ENCODE measurements at places on chromosomes 2 and 18.
A peak's percentile ranks its signal among the peaks of the same experiment; 100 is the strongest.

- DNase-seq: peak; percentile 63
Measured at GRCh38 chr2:79887747-79888374, 375.0 kb downstream of the CTNNA2 start.

DNA sequence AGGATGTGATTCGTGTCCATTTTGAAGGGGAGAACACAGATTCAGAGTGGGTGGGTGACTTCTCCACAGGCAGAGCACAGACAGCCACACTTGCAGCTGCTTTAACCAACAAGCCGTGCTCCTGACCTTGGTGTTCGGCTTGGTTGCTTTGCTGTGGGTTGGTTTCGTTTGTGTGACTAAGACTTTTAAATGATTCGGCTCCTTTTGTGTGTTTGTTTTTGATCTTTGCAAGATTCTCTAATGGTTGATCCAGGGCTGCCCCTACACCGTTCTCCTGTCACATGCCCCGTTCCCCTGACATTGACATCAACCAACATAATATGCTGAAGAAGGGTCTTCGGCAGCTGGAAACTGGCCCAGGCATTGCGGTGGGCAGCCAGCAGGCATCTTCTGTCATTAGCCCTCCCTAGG is 95.9 kb upstream of the MBOAT2 start:
- DNase-seq: peak; percentile 80

DNA sequence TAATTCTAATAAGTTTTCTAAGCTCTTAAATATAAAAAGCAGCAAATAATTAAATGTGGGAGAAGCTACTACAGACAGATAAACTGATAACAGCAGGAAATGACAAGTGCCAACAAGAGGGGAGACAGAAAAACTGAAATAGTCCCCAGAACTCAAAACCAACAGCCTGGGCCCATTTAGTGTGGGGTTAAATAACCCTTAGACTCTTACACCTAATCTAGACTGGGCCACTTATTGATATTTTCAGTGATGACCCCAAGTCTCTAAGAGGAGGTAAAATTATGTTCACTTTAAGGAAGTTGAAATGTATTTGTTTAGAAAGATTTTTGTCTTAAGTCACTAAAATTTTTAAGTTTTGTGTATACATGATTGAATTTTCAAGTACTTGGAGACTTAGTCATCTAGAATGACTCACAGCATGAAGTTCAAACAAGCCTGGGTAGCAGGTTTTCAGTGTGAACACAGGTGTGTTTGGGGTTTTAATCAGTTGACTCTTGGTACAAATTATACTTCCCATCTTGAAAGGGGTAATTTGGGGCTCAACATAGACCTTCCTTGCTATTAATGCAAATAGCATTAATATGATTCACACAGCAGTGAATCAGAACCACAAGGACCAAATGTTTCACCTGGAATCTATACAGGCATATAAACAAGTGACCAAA is 54.9 kb upstream of the MYO3B start:
- no peak for DNase-seq

GRCh38 chr2:28588292-28588670 is 92.4 kb downstream of the PLB1 start:
- peak; percentile 33 for DNase-seq

DNA sequence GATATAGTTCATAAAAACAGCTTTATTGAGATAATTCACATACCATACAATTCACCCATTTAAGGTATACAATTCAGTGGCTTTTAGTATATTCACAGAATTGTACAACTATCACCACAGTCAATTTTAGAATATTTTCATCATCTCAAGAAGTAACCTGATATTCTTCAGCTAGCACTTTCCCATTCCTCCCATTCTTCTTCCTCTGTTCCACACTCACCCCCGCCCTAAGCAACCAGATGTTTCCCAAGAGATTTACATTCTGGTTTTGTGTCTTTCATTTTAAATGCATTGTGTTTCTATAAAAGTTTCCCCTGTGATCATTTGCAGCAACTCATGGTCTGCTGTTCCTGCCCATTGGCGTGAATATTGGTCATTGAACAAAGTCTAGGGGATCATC is 5.4 kb downstream of the GPN1 start:
- no peak for DNase-seq

GRCh38 chr18:77173275-77174030 is 40.9 kb upstream of the MBP start:
- DNase-seq: peak; percentile 83

DNA sequence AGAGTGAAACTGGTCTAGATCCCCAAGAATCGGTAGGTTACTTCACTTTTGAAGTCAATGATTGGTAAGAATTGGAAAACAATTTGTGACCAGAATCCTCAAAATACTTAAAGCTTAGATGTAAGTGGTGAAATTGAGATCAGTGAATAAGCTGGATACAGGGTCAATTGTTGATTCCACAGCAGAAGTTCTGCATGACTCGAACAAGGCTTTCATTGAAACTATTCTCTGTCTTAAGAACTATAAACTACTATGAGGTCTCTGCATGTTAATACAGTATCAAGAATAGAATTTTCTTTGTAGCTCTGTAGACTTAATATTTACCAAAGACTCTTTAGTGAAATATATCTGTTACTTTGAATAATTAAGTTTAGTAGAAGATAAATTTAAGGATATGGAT is 324.2 kb upstream of the FIGN start:
- DNase-seq: no peak

- DNase-seq: no peak
Measured at GRCh38 chr2:136242687-136243277, 124.8 kb upstream of the CXCR4 start.

- DNase-seq: no peak
Measured at GRCh38 chr2:72696559-72696958, 129.3 kb downstream of the EXOC6B start.

- DNase-seq: no peak
Measured at GRCh38 chr2:190579915-190580846, 45.7 kb upstream of the NEMP2 start.

- peak; percentile 72 for DNase-seq
Measured at GRCh38 chr2:39107156-39107555, 13.7 kb downstream of the SOS1 start.

GRCh38 chr2:38697116-38697840 is 31.4 kb downstream of the GALM start:
- no peak for DNase-seq

DNA sequence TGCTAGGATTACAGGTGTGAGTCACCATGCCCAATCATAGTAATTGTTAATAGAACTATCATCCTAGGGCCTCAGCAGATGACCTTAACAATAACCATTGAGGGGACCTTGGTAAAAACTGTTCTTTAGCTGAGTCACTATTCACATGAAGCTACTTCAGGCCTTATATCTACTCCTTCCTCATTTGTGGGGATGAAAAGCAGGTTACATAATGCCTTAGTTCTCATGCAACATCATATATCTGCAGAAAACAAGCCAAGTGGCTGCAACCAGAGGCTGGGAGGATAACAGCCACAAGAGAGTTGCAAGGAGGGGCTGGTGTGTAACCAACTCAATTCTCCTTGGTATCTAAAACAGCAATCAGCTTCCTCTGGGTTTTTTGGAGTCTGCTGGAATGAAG is 445.4 kb downstream of the NBAS start:
- no peak for DNase-seq

- no peak for DNase-seq
Measured at GRCh38 chr18:75507636-75508035, 80.1 kb upstream of the SMIM21 start.

- DNase-seq: no peak
Measured at GRCh38 chr18:78582898-78583738, 396.5 kb upstream of the SALL3 start.

DNA sequence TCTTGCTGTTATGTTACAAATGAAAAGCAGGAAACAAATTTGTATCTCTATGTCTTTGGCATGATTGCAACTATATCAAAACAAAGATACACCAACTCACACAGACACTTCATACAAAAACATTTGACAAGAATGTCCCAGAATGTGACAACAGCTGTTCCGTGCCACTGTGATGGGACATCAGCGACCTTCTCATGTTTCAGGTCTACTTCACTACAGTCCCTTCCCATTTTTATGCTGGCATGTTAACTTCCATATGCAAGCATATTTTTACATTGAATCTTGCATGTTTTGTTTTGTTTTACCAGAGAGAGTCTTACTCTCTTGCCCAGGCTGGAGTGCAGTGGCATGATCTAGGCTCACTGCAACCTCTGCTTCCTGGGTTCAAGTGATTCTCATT is 71.2 kb downstream of the STK25 start:
- DNase-seq: peak; percentile 22

DNA sequence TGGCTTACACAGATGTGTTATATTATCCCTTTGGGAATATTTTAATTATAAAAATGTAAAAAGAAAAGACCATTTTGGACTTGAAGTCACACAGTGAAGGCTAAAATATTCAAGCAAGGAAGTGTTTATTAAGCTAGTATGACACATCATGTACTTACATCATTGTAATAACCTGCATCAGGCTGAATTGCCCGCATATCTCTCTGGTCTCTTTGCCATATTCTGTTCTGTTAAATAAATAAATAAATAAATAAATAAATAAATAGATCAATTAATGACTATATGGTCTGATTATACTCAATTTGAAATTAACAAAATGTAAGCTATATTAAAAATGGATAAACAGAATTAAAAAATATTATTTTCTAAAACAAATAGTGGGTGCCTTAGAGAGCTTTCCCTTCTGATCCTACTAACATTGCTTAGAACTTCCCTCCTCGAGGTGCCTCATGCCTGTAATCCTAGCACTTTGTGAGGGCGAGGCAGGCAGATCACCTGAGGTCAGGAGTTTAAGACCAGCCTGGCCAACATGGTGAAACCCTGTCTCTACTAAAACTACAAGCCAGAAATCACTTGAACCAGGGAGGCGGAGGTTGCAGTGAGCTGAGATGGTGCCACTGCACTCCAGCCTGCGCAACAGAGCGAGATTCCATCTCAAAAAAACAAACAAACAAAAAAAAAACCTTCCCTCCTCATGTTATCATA is 42.0 kb downstream of the WDR33 start:
- DNase-seq: no peak

- no peak for DNase-seq
Measured at GRCh38 chr2:74573747-74574562, 19.4 kb downstream of the DOK1 start.

GRCh38 chr2:173966274-173967098 is 1.3 kb upstream of the SP3 start:
- DNase-seq: no peak

GRCh38 chr18:25299426-25300300 is 52.3 kb downstream of the ZNF521 start:
- peak; percentile 73 for DNase-seq

DNA sequence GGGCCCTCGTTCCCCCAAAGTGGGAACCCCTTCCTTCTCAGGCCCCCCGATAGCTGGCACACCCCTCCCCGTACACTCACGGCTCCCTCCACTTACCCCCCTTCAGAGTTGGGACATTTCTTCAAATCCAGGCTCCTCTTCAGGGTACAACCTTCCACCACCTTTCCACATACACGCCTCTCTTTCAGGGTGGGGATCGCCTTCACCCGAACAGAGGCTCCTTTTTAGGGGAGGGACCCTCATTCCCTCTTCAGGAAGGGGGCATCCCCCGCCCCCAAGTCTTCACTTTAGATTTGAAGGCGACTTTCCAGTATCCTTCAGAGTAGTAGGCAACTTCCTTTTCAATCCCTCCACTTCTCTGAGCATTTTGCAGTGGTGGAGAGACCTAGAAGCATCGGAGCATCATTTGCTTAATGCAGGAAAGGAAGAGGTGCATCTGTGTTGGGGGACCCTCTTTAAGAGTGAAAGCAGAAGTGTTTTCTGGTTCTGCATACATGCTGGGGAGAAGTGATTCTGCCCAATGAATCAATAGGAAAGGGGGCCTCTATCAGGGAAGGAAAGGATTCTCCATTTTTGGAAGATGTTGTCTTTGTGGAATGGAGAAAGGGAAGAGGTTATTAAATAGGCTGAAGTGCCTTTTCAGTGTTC is 845 bp downstream of the EML4 start:
- DNase-seq: no peak

DNA sequence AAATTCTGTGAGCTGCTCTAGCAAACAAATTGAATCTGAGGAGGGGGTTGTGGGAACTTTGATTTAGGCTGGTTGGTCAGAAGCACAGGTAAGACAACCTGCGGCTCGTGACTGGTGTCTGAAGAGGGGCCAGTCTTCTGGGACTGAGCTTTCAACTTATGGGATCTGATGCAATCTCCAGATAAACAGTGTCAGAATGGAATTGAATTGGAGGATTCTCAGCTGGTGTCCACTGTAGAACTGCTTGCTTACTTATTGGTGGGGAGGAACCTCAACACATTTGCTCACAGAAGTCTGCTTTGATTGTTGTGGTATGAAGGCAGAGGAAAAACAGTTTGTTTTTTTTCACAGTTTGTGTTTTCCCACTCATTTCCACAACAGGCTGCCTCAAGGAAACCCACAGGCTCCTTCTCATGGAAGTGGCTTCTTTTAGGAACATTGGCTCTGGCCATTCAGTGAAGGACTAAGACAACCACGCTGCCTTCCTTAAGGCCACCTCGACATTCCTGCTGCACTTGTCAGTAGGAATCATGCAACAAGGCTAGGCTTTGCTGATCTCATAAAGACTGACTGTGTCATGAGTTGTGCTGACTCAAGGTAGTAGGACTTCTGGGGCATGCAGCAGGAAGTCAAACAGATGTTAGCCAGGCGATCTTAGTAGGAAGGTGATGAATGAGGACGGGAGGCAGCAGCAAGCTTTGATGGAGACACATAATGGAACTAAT is 104.7 kb downstream of the TSN start:
- no peak for DNase-seq

GRCh38 chr2:133841900-133842299 is 273.6 kb upstream of the NCKAP5 start:
- DNase-seq: peak; percentile 81

DNA sequence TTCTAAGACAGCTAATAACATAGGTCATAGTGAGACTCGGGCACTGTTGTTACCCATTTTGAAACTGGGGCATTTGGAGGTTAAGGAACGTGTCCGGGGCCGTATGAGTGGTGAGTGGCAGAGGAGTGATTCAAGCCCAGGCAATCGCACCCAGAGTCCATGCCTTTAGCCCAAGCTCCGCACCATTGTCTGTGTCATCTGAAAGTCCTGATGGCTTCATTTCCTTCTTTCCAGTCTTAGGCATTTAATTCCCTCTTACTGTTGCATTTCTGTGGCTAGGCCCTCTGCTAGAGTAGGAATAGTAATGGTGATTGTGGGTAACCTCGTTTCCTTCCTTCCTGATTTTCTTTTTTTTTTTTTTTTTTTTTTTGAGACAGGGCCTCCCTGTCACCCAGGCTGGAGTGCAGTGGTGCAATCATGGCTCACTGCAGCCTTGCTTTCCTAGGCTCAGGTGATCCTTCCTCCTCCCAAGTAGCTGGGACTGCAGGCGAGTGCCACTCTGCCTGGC is 49.8 kb upstream of the ASB1 start:
- DNase-seq: peak; percentile 84

DNA sequence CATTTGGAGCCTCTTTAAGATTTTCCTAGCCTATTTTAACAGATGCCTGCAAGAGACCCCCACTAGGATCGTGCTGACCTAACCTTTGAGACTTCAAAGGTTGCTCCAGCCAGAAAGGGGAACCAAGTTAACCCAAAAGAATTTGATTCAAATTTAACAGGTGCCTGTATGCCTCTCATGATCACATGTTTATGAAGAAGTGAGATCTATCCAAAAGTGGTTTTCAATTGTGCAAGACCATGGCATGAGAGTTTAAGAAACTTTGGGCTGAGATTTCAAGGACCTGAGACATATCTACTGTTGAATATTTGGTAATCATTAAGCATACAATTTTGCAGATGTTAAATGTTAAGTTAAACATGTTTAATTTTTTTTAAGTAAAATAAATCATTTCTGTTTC is 1.3 kb upstream of the RSAD2 start:
- no peak for DNase-seq

GRCh38 chr2:169845016-169845415 is 17.8 kb downstream of the UBR3 start:
- DNase-seq: no peak

- peak; percentile 84 for DNase-seq
Measured at GRCh38 chr2:199757233-199757870, 93.6 kb downstream of the FTCDNL1 start.
